ENCODE measurements at places on chromosomes 1 and 21. TPM values are rescaled to one million over a fixed set of nuclear protein-coding genes. Genes with fewer than 3 reads are reported as not detected.

Gene AIRE
- total RNA-seq = 0.10 TPM

Gene PERM1
- not detected for total RNA-seq

Gene LMNA
- 919 TPM for total RNA-seq

Gene LAD1
- total RNA-seq = not detected

Gene CYP4Z1
- total RNA-seq = not detected

Gene CD1D
- 0.36 TPM for total RNA-seq

Gene CADM3
- 1.2 TPM for total RNA-seq

Gene THBS3
- total RNA-seq = 8.1 TPM

Gene IFNLR1
- 11.7 TPM for total RNA-seq

Gene TMEM82
- total RNA-seq = not detected

Gene ANKRD65
- not detected for total RNA-seq

Gene OR2T35
- not detected for total RNA-seq

Gene KRTAP10-6
- not detected for total RNA-seq

Gene CD2
- not detected for total RNA-seq

Gene RCC2
- 61.9 TPM for total RNA-seq

Gene CLIC6
- not detected for total RNA-seq

All from RPMI7951 (cell line).